ENCODE measurements at places on chromosomes 13 and 19.

DNA sequence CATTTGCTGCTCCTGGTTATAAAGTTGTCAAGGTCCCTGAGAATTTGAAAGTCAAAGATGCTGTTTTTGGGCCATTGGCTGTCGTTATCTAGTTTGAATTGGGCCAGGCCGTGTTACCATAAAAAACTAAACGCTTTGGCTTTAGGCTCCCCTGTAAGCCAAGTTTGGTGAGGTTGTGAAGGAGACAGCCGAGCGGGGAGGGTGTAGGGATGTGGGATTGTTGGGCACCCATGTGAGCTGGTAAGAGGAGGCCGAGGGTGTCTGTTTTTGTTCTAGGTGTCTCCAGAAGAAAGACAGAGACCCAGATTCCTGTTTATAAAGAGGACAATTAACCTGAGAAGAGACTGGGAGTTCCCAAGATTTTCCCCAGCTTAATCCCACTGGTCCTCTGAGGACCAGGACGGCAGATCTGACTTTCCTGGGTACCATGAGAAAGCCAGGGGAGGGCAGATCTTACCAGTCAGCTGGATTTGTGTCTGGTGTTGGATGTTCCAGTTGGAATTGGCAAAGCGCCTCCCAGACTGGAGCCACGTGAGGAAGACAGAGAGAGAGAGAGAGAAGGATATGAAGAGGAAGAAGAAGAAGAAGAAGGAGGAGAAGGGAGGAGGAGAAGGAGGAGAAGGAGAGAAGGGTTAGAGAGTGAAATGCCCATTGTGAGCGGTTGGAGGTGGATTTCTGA, 25.1 kb downstream of the TMEM255B start:
- no peak for DNase-seq

GRCh38 chr13:91185294-91185863, 162.1 kb upstream of the MIR17HG start:
- no peak for DNase-seq

- DNase-seq: no peak
Observed at GRCh38 chr19:31986951-31987350, 358.5 kb upstream of the ZNF507 start.

DNA sequence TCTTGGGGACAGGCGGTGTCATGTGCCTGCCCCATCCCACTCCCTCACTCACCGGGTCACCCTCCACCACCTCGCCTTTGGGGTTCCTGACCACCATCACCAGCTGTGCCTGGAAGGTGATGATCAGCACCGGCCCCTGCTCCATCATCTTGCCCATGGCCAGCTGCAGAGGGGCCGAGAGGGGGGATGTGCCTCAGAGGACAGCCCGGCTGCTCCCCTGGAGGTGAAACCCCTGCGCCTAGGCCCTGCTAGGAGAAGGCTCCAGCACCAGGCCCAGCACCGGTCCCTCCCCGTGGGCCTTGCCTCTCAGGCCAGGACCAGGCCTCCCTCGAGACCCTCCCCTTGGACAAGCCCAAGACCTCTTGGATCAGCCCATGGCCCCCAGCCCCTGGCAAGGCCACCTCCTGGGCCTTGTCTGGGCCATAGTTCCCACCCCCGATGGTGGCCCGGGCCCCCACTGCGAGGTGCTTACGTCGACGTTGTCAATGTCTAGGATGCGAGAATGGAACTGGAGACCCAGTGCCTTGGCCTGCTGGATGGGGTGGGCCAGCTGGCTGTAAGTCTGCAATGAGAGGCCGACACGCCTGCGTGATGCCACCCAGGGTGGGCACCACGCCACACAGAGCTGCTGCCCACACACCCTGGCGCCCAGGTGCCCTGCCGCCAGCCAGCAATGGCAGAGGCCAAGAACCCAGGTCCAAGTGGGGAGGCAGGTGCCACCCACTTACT, 1.8 kb upstream of the CTXN1 start:
- DNase-seq: no peak

GRCh38 chr13:105153611-105154010, 1381.9 kb downstream of the EFNB2 start:
- DNase-seq: no peak

GRCh38 chr13:22126433-22127021, 455.7 kb downstream of the FGF9 start:
- DNase-seq: no peak

- DNase-seq: no peak
Observed at GRCh38 chr13:47146136-47146535, 249.3 kb upstream of the HTR2A start.

GRCh38 chr19:4369888-4370260, 26.5 kb downstream of the MPND start:
- no peak for DNase-seq

DNA sequence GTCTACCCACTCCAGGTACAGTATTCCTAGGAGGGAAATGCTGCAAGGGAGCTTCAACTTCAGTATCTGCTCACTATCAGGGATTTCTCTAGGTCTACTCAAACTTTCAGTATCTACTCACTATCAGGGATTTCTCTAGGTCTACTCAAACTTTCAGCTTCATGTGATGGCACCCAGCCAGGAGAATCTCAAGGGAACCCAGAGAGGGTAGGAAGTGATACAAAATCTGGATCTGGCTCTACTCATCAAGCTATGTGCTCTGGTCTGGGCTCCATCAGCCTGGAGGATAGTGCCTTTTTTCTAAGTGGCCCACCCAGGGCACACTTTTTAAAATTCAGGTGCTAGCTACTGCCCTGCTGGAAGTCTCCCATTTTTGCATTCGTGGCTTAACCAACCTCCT, 52.3 kb upstream of the FNDC3A start:
- no peak for DNase-seq

DNA sequence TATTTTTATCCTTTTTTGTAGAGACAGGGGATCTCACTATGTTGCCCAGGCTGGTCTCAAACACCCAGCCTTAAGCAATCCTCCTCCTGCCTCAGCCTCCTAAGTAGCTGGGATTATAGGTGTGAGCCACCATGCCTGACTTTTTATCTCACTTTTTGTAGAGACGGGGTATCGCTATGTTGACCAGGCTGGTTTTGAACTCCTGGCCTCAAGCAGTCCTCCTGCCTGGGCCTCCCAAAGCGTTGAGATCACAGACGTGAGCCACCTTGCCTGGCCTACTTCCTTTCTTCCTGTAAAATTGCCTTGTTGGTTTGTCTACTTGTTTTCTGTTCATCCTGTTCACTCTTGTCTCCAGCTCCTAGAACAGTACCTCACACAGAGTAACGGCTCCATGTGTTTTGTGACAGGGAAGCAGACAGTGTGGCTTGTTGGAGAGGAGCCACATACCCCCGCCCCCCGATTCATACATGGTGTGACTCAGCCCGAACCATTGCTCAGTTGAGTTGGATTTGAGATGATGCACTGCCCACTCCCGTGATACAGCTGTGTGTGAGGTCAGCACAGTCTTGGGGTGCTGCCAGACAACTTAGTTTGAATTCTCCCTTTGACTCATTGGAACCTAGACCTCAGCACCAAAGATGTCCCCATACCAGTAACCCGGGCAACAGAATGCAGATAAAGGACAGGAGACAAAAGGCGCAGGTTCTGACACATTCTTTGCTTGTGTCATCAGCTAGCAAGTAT, 34.2 kb downstream of the GPR42 start:
- DNase-seq: no peak

DNA sequence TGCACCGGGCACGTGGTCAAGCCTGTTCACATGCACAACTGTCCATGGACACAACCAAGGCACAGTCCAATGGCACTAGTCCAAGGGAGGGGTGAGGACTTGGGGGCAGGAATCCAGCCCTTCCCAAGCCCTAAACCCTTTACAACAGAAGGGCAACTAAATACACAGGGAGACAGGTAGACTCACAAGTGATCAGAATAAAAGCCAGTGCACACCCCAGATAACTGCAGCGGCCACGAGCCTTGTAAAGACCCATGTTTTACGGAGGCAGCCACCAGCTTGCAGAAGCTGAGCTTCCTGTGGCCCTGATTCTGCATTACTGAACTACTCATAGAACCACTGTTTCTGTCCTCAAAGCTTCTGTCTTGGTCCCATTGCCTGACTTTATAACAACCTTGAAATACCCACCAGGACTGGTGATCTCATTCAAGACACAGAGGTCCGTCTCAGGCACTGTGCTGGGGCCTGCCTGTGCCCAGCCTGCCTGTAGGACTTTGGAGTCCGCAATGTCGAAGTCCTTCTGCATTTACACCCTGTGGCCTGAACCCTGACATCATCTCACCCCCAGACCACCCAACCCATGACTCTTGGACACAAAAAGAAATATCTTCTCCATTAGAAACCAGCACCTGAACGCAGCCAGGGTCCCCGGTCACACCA, 181.2 kb downstream of the COL4A1 start:
- peak; percentile 84 for DNase-seq

GRCh38 chr13:109906976-109907375, 120.6 kb upstream of the IRS2 start:
- DNase-seq: no peak

DNA sequence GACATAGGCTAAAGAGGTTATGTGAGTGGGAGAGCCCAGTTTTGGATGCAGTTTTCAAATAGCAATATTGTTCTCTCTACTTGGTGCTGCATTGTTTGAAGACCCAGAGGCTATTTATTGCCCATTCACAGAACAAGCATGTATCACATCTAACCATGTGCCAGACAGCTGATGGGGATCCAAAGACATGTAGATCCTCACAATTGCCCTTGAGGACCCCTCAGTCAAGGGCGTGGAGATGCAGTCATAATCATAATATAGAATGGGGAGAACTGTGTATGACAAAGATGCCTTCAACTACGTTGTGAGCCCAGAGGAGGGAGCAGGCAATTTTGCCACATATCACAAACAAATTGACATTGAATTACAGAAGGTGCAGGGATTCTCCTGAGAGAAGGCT, 70.5 kb downstream of the NHLRC3 start:
- no peak for DNase-seq

DNA sequence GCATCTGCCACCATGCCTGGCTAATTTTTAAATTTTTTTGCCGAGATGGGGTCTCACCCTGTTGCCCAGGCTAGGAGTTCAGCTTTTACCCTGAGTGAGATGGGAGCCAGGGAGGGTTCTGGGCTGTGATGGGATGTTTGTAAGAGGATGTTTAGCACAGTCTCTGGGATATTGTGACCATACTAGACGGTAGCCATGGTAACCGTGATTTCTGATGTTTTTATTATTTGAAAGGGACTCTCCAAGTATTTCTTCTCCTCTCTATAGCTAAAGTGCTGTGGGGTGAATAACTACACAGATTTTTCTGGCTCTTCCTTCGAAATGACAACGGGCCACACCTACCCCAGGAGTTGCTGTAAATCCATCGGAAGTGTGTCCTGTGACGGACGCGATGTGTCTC, 10.4 kb downstream of the TSPAN16 start:
- DNase-seq: no peak

GRCh38 chr19:4291184-4291732, 10.9 kb downstream of the TMIGD2 start:
- no peak for DNase-seq

- no peak for DNase-seq
Observed at GRCh38 chr19:44747739-44748425, 626 bp upstream of the BCL3 start.

DNA sequence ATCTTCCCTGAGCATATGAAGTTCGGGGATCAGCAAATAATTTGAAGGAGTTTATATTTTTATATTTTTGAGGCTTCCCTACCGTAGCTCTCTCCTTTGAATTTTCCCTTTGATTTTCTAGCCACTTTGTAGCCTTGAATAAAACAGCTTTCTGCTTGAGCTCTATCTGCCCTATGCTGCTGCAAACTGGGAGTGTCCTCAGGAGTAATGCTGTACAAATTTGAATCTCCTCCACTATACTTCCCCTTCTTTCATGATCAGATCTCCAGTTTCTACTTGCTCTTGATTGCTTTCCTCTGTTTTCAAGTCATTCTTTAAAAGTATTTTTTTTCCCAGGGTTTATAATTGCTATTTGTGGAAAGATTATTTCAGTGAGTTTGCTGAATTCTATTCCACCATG, 14.6 kb downstream of the PDS5B start:
- no peak for DNase-seq

DNA sequence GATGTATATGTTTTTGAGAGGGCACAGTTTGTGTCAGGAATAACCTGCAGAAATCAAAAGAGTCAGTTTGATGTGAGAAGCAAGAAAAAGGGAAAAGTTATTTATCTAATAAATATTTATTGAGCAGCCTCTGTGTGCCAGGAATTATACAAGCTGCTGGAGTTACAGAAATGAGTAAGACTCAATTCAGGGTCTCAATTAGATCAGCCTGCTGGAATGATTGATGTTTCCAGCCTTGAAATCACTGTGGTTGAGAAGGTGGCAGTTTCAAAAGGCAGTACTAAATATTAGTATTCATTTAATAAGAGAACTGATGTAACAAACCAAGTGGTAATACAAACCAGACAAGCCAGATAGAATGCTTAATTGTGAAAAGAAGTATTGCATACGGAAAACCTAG, 782.4 kb upstream of the GPC6 start:
- no peak for DNase-seq

DNA sequence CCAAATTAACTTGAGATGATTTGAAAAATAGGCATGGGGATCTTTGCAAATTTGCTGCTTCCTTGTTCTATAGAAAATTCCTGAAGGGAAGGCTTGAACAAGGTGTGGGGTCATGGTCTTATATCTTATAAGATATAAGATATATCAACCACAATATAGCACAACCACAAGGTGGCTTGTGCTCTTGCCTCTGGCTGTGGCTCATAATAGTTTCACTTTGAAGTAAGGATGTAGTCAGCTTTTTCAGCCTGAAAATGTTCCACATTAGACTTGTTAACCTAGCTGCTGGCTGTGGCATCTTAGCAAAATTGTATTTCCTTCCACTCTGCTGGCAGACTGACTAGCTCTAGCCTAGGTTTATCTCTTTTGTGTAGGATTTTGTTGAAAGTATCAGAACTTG, 169.7 kb downstream of the KLF5 start:
- DNase-seq: no peak

- no peak for DNase-seq
Observed at GRCh38 chr19:30406220-30407067, 34.3 kb downstream of the ZNF536 start.

DNA sequence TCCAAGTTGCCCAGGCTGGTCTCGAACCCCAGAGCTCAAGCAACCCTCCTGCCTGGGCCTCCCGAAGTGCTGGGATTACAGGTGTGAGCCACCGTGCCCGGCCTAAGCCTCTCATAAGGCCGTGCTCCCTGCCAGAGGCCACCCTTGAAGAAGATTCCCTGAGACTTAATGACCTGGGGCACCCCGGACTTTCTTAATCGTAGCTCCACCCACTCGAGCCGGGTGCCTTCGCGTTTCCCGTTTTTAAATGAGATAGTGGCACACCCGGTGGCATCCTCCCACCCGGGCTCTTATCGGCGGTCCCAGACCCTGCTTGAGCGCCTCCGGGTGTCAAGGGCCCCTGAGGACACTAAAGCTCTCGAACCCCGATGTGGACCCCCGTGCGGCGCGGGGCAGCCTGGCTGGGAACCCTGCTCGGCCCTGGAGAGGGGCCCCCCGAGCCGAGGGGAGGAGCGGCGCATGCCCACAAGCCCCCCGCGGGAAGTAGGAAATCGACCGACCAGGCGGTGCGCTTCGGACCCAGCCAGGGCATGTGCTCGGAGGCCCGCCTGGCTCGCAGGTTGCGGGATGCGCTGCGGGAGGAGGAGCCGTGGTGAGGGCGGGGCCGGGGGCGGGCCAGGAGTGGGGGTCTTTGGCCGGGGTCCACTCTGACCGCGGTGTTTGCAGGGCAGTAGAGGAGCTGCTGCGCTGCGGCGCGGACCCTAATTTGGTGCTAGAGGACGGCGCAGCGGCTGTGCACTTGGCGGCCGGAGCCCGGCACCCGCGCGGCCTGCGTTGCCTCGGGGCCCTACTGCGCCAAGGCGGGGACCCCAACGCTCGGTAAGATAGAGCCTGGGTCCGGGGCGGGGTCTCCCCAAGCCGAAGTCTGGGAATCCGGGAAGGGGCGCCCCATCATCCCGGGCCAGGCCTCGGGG, at the start of gene ANKLE1:
ANKLE1 (plus strand) TSS at position 511 of the 914 bp plus-strand sequence; CDS start at position 531, 20 bp downstream.
- no peak for DNase-seq
